ENCODE measurements at places on chromosomes 3 and 15.

DNA sequence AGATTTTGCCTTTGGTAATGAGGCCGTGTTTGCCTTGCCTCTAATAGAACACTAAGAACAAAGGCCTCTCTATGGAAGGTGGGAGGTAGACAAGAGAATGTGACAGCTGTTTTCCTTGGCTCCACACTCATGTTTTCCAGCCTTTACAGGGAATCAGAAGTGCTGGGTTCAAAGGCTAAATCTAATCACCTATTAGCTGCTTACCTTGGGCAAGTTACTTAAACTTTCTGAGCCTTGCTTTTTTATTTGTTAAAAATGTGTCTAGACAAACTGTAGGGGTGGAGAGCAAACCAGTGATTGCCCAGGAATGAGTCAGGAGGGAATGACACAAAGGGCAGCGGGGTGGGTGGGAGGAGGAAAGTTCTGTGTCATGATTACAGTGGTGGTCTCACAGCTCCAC, 179.0 kb downstream of the P3H2 start:
- peak; percentile 30 for DNase-seq

DNA sequence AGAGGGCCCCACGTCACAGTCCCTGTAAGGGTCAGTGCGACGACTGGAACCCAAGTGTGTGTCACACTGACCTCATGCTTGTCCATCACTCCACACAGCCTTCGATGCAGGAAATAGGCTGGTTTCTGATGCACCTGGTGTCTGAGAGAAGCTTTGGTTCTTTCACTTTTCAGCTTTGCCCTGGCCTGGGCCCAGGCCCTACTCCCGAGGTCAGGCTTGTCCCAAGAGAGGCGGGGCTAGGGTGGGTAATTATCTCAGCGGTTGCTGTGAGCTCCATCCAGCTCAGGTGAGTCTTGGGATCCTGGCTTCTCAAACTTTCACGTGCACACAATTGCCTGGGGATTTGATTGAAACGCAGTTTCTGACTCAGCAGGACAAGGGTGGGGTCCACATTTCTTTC, 19.6 kb upstream of the CHRNB4 start:
- DNase-seq, result no peak

- no peak for DNase-seq
These were observed 638 bp upstream of the TBC1D5 start for GRCh38 chr3:17742880-17743657.

GRCh38 chr3:23232016-23232415, 28.9 kb downstream of the UBE2E2 start:
- DNase-seq, result peak; percentile 6

GRCh38 chr3:58526515-58526957, 10.5 kb downstream of the ACOX2 start:
- DNase-seq, result peak; percentile 96

DNA sequence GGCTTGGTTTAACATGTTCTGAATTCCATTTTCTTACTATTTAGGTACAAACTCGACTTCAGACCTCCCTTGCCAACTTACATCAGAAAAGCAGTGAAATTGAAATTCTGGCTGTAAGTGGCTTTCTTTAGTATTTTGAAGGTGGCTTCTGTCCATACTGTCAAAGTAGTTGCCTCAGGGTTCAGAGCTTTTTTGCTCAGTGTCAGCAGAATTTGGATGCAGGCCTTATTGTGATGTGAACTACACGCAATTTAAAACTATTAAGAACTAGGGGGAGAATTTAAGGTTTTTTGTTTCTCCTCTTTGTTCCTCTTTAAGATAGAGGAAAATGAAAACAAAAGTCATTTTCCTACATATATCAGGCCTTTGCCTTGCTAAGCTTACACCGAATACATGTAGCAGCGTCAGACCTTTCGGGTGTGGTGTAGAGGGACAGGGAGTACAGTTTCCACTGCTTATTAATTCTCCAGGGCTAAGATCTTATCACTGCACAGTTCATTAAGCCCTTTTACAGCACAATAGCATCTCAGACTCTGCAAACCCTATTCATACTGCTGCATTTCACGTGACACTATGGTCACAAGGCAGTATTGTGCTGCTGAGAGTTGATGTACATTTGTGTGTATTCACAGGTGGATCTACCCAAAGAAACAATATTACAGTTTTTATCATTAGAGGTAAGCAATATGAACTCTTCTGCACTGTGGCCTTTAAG, 6.7 kb downstream of the SRP14 start:
- DNase-seq, result no peak

GRCh38 chr3:190728574-190729246, 133.8 kb downstream of the GMNC start:
- DNase-seq, result no peak

DNA sequence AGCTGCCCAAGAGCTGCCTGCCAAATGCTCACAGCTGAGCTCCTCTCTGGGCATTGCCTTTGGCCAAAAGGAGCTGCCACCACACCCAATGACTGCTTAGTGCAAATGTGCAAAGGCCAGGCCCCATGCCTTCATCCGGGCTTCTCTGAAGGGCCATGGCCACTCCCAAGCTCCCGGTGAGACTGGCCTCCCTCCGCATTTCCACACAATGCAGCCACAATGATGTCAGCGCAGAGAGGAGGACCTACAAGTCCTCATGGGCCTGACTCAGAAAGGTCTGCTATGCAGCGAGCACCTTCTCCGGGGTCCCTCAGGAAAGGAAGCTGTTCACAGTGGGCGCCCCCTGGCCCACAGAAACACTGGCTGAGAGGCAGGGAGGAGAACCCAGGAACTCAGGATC, 12.7 kb downstream of the OXTR start:
- DNase-seq, result no peak

DNA sequence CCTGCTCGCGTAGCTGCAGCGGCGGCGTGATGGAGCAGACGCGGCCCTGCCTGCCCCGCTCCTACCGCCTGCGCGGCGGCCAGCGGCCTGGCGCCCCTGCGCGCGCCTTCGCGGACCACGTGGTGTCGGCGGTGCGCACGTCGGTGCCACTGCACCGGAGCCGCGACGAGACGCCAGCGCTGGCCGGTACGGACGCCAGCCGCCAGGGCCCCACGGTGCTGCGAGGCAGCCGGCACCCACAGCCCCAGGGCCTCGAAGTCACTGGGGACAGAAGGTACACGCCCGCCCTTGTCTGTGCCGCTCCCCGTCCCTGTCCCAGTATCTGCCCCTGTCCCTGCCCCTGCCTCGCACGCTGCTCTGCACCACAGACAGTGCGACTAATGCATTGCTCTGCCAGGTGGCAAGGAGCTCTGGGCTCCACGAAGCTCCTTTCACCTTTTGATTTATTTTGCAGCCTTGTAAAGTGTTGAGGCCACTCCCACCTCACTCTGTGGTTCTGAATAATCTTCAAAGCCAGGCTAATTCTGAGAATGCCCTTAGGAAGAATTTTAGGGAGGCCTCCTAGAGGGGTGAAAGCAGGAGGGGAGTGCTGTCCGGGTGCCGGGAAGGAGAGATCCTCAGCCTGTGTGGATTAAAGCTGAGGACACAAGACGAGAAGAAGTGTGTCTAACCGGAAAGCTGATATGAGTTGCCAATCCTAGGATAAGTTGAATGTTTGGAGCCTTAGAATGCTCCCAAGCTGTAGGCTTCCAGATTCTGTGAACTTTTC, 100.0 kb downstream of the THSD4 start:
- no peak for DNase-seq

DNA sequence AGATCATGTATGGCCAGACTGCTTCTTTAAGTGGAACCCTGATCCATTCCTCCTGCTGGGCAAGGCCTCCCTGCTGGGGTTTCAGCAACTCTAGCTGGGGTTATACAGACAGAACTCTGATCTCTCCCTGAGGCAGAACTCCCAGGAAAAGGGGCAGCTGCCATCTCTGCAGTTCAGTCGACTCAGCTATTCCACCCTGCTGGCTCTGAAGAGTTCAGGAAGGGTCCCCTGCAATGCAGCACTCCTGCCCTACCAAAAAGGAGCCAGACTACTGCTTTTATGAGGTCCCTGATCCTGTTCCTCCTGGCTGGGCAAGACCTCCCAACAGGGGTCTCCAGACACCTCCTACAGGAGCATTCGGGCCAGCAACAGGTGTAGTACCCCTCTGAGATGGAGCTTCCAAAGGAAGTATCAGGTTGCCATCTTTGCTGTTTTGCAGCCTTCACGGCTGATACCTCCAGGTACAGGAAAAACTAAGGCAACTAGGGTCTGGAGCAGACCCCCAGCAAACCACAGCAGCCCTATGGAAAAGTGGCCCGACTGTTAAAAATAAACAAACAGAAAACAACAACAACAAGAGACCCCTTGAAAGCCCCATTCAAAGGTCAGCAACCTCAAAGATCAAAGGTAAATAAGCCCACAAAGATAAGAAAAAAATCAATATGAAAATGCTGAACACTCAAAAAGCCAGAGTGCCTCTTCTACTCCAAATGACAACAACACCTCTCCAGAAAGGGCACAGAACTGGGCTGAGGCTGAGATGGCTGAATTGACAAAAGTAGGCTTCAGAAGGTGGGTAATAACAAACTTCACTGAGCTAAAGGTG, 14.2 kb upstream of the CP start:
- DNase-seq, result no peak

DNA sequence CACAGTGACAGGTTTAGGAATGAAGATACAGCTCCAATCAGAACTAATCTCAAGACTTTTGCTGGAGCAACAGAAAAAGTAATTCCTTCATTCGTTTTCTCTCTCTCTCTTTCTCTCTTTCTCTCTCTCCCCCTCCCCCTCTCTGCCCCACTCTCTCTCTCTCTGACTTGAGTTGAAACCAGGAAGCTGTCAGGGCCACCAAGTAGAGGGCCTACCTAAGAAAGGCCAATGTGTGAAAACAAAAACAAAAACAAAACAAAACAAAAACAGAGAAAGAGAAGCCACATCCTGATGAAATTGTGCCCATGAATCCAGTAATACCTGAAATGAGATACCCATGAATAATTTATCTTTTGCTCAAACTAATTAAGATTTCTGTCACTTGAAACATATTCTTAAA, 72.9 kb downstream of the ATP8B4 start:
- DNase-seq, result no peak

GRCh38 chr3:173402656-173403055, 5.1 kb downstream of the NLGN1 start:
- no peak for DNase-seq

DNA sequence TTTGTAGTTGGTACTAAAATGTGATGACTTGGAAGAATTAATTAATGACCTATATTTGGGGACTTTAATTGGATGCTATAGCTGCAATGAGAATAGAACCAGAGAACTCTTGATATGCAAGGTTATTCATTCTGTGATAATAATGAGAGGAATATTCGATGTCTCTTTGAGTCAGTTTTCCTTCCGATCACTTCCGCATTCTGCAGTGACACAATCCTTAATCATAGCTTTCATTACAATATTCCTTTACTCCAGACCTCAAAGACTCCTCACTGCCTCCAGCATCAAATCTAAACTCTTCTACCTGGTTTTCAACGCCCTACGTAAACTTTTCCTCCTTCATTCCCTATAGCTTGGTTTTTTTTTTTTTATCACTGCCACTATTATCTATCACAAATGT, 21.6 kb downstream of the B3GNT5 start:
- DNase-seq, result no peak

GRCh38 chr3:5201536-5201935, 14.0 kb downstream of the EDEM1 start:
- no peak for DNase-seq

DNA sequence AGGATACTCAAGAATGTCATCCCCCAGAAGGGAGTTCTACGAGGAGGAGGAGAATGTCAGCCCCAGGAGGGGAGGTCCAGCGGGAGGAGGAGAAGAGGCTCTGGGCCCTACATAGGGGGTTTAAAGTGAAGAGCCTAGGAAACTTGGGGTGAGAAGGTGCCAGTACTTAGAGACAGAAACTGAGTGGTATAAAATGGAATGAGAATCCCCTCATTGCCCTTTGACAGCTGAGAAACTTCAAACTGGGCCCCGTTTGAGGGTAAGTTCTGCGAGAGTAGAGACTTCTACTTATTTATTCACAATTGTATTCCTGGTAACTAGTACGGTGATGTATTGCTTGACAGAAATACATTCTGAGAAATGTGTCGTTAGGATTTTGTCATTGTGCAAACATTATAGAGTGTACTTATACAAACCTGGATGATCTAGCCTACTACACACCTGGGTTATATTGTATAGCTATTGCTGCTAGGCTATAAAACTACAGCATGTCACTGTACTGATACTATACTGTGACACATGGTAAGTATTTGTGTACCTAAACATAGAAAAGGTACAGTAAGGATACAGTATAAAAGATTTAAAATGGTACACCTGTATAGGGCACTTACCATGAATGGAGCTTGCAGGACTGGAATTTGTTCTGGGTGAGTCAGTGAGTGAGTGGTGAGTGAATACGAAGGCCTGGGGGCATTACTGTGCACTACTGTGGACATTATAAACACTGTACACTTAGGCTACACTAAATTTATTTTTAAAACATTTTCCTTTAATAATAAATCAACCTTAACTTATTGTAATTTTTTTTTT, 62.0 kb downstream of the TSC22D2 start:
- DNase-seq, result no peak

- DNase-seq, result no peak
These were observed 85.9 kb upstream of the IL12A start for GRCh38 chr3:159902546-159903314.

- peak; percentile 40 for DNase-seq
These were observed 268.8 kb upstream of the TBL1XR1 start for GRCh38 chr3:177466074-177466473.

GRCh38 chr3:13543253-13543652, 5.7 kb upstream of the FBLN2 start:
- peak; percentile 94 for DNase-seq

DNA sequence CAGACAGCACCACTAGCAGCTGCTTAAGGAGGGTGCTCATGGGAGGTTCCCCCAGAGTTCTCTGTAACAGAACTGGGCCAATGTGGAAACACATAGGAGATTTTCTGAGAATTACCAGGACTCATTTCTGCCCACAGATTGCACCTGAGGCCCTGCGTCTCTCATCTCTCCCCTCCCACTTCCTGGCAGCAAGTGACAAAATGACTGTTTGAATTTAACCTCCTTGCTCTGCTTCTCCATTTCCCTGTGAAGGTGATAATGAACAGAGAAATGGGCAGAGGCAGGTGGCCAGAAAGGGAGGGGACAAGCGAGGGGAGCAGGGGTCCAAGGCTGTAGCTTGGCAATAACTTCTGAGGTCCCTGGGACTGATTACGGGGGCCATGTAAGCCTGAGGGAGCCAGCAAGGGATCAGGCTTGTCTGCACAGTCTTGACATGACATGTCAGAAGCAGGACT, 8.0 kb downstream of the EPHB1 start:
- DNase-seq, result no peak

- DNase-seq, result no peak
These were observed 801.7 kb upstream of the DPPA4 start for GRCh38 chr3:110139048-110139447.

- no peak for DNase-seq
These were observed 23.7 kb downstream of the QTRT2 start for GRCh38 chr3:114080201-114080600.

DNA sequence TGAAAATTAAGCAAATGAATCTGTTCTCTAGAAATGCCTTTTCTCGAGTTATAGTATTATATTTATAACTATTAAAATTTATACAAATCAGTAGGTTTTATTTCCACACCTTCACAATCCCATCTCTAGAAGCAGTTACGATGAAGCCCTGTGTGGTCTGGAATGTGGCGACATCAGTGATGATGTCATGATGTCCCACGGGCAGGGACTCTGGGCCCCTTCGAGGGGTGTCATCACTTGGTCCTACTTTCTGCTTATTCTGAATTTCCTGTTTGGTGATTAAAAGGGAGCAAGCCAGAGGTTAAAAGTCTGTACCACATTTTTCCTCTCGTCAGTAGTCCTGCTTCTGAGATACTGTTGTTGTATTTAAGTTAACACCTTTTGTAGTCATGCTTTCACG, 67.4 kb downstream of the PIK3R4 start:
- DNase-seq, result no peak

- no peak for DNase-seq
These were observed 489.0 kb upstream of the CDIN1 start for GRCh38 chr15:36090286-36090946.

GRCh38 chr15:69138963-69139362, 21.5 kb upstream of the GLCE start:
- DNase-seq, result no peak

Measured in AG08395 (cell line).